ENCODE measurements at places on chromosomes 2 and 18.

GRCh38 chr2:77746780-77747179 lies 224.6 kb upstream of the LRRTM4 start:
- DNase-seq, result no peak

- no peak for DNase-seq
Observed at GRCh38 chr18:63208676-63209075, 110.9 kb downstream of the BCL2 start.

DNA sequence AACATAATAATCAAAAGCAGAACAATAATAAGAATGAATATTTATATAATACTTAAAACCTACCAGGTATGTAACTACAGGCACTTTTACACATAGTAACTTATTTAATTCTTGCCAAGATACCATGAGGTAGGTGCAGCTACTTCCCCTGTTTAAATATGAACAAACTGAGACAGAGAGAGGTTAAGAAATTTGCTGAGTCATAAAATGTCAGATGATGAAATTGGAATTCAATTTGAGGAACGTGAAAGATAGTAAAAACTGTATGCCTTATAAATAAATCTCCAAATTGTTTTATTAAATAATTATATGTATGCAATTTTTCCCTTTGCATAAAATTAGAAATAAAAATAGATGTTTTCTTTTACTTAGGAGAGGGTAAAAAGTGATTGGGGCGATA lies 1103.3 kb upstream of the NRXN1 start:
- no peak for DNase-seq

DNA sequence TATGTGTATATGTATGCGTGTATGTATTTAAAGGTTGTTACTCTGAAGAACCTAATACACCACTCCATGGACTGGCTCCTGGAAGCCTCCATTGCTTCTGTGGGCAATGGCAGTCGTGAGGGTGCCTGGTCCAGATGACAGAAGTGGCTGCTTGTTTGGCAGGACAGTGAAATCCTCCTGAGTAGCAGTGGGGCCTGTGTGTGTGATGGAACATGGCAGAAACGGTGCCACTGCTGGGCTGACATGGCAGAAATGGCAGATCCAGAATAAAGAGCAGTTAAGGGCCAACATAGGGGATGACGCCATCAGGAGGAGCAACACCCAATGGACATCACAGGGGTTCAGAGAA lies 6.1 kb upstream of the CPLX4 start:
- no peak for DNase-seq

DNA sequence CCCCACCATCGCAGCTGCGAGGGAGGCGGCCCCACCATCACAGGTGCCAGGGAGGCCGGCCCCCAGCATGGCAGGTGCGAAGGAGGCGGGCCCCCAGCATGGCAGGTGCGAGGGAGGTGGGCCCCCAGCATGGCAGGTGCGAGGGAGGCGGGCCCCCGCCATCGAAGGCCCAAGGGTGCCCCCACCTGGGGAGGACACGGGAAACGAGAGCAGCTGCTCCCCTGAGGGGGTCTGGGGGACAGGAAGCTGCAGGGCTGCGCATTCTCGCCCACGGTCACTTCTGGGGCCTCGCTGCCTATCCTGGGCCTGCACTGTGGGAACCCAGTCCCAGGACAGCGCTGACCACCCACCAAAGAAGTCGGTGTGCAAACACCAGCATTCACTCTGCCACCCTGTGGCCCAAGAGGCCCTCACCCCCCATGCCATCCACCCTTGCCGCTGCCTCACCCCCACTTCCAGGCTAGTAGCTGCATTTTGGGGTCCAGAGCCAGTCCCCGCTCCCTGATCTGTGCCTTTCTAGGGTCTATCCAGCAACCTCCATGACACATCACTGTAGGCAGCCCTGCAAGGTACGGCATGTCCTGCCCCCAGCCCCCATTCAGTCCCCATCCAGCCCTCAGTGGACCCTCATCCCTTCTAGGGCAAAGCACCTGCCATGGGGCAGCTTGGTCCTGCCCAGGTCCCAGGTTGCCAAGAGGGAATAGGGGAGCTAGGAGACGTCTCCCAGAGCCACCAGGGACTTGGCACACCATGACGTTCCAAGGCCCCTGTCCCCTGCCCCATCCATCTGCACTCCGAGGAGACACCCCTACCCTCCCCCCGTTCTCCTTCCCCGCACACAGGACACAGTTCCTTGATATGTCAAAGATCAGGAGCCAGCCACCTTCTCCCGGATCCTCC lies 24.0 kb upstream of the GPC1 start:
- DNase-seq, result no peak

- DNase-seq, result no peak
Observed at GRCh38 chr2:192236136-192236535, 41.4 kb upstream of the TMEFF2 start.

GRCh38 chr2:238496756-238497609 lies 70.3 kb downstream of the ASB1 start:
- no peak for DNase-seq

- no peak for DNase-seq
Observed at GRCh38 chr2:134083548-134083947, 170.3 kb upstream of the MGAT5 start.

- DNase-seq, result no peak
Observed at GRCh38 chr2:141323571-141323970, 807.2 kb downstream of the LRP1B start.

DNA sequence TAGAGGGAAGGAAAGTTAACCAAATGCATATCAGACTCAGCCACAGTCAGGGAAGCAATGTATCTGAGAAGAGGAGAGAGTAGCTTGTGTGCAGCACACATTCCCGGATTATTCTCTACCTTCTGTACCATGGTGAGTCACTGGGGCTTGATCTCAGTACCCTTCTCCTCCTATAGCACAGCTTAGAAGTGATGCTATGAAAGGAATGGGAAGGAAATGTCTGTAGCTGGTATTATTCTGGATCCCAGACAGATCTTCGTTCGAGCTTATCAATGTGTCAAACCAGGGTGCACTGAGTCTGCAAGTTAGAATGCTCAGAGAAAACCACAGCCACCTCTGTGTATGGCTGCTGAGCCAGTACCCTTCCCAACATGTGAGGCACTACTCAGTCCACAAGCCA lies 88.0 kb upstream of the NFU1 start:
- DNase-seq, result no peak

DNA sequence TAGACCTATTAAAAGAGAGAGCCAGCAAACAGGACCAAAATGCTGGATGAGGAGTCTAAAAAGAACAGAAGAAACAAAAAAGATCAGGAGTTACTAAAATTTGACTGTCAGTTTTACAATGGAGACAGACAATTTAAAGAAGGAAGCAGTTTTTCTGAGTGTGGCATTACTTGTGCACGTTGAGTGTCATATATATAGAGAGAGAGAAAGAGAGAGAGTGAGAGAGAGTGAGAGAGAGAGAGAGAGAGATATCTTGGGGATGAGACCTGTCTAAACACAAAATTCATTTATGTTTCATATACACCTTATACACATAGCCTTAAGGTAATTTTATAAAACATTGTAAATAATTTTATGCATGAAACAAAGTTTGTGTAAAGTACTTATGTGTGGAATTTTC lies 2.1 kb upstream of the GALNT3 start:
- DNase-seq, result no peak

GRCh38 chr18:73093687-73094250 lies 226.0 kb upstream of the NETO1 start:
- no peak for DNase-seq

- DNase-seq, result no peak
Observed at GRCh38 chr2:144607891-144608521, 88.1 kb upstream of the ZEB2 start.

DNA sequence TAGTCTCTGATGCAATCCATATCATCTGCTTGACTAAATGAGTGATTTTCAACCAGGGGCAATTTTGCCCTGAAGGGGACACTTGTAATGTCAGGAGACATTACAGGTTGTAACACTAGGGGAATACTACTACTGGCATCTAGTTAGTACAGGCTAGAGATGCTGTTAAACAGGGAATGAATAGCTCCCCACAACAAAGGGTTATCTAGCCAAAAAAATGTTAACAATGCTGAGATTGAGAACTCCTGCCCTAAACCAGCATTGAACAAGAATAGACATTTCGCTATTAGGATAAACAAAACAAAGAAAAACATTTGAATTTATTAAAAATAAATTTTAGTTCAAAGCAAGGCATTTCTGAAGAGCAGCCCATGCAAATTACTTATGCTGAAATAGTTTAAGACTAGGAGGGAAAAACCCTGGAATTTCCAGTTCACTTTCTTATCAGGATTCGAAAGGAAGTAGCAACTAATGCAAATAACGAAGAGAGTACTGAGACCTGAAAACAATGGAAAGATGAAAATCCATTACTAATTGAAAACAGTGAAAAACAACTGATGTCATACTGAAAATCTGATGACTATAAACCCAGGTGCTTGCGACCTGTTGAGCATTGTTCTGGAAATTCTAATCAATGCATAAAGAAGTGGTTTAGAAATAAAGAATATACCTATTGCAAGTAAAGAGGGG lies 53.1 kb downstream of the CAB39 start:
- DNase-seq, result peak; percentile 35

- no peak for DNase-seq
Observed at GRCh38 chr2:33409417-33409955, 67.0 kb upstream of the RASGRP3 start.

- no peak for DNase-seq
Observed at GRCh38 chr2:203796248-203797010, 71.1 kb upstream of the CTLA4 start.

DNA sequence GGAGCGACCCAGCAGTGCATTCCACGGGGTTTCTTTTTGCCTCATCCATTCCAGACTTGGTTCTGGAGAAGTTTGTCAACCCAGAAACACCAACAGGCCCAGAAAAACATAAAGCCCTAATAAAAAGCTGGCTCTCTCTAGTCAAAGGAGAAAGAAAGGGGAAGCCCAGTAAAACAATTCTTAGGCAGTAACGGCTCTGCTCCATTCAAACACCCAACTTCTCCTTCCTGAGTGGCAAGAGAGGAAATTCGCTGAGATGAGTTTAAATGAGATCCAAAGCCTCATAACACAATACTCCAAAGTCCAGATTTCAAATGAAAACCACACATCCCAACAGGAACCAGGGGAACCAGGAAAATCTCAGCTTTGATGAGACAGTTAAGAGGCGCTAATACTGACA lies 179.9 kb downstream of the RPIA start:
- no peak for DNase-seq

DNA sequence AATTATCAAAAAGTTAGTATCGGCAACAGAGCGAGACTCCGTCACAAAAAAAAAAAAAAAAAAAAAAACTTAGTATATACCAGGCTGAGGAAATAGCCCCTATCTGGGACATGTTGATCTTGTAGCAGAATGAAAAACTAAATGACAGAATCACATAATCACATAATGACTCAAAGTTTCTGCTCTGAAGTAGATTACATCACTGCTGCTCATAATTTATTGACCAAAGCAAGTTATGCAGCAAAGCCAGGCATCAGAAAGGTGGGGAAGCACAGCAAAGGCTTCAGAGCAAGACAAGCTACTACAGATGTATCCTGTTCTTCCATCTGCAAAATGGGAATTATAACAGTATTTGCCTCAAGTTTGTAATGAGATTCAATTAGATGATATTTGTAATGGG lies 68.1 kb downstream of the BOD1L2 start:
- no peak for DNase-seq

GRCh38 chr2:8779795-8780671 lies 57.4 kb downstream of the KIDINS220 start:
- no peak for DNase-seq

- DNase-seq, result no peak
Observed at GRCh38 chr2:128280158-128280871, 38.4 kb downstream of the HS6ST1 start.

DNA sequence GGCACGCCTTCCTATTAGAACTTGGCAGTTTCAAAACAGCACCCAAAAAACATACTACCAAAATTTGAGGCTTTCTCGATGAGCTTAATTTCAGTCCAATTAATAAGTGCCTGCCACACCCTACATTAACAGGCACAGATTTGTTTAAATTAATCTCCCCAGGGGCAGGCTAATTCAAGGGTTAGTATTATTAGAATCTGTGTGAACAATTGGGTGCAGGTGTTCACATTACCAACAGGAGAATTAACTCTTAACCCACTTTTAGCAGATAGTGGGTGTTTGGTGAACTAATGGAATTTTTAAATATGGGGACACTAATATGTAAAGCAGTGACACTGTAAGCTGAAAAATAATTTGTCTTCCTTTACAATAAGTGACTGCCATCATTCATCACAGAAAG lies 4.1 kb downstream of the MBD2 start:
- DNase-seq, result no peak

DNA sequence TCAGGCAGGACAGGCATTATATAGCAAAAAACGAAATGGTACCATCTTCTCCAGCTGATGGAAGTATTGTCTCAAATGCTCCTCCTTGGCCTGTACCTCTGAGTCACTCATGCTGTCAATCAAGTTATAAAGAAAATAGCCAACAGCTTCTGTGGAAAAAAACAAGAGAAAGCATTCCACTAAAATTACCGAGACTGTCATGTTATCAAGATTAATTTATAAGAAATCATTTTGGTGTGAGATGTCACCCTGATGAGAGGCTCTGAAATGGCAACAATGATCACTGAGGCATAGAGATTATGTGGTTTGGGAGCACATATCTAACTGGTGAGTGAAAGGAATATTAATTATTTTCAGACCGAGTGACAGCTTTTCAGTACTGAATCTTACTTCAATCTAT lies 47.4 kb downstream of the LRPPRC start:
- no peak for DNase-seq
